ENCODE measurements at places on chromosomes 2 and 18.

DNA sequence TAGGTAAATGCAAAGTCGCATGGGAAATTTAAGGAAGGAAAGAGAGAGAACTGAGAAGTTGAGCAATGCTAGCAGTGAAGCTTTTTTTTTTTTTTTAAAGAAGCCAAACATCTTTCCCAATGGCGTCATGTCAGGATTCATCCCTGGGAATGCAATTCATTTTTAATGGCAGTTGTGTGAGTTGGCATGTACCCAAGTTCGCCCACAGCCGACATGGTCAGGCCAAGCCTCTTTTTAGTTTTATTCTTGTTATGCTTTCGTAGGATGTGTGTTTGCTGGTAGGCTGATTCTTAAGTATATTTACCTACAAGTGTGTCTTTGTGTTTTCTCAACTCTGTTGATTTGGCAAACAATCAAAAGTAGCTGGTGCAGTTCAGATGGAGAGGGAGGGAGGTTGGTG lies 127.6 kb upstream of the ITGA6 start:
- DNase-seq: no peak

DNA sequence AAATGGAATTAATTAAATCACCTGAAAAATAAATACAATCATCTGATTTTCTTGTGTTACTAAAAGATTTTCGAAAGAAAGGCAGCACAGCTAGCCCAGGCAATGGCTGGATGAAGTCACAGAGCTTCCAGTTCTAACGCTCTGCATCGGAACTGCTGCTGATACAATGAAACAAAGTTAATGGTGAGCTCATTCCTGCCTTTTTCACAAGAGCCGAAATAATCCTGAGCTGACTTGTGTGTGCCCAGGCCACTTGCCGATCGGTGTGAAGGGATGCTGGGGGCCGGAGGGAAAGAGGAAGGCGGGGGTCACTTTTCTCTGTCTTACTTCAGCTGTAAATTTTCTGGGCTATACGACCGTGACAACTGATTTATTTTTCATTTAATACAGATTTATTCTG lies 149.5 kb downstream of the INO80D start:
- no peak for DNase-seq

GRCh38 chr2:9397201-9397600 lies 26.1 kb downstream of the ITGB1BP1 start:
- DNase-seq: no peak

GRCh38 chr2:45237850-45238542 lies 228.7 kb upstream of the SIX2 start:
- DNase-seq: no peak

DNA sequence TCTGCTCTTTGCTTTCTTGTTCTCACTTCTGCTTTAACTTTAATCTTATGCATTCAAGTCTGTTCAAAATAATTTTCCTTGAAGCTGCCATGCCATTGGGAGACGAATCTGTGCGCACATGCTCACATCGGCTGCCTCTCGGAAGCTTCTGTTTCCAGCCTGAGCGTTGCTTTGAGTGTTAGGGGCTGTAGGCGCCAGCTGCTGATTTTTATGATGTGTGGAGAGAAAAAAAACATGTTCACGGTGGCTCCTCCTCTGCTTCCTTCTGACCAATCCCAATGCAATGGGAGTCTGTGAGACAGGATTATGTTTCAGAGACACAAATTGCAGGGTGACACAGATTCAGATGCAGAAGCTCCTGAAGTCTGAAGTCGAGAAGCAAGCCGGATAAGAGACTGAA lies at the start of gene MC4R:
Gene MC4R, minus strand, starts transcription at position 180 of the 400 bp plus-strand sequence. CDS start 426 bp downstream, outside the sequence.
- DNase-seq: no peak

- no peak for DNase-seq
Observed at GRCh38 chr2:12881952-12882351, 165.2 kb downstream of the TRIB2 start.

GRCh38 chr18:44682201-44682870 lies 1.6 kb downstream of the SETBP1 start:
- no peak for DNase-seq

DNA sequence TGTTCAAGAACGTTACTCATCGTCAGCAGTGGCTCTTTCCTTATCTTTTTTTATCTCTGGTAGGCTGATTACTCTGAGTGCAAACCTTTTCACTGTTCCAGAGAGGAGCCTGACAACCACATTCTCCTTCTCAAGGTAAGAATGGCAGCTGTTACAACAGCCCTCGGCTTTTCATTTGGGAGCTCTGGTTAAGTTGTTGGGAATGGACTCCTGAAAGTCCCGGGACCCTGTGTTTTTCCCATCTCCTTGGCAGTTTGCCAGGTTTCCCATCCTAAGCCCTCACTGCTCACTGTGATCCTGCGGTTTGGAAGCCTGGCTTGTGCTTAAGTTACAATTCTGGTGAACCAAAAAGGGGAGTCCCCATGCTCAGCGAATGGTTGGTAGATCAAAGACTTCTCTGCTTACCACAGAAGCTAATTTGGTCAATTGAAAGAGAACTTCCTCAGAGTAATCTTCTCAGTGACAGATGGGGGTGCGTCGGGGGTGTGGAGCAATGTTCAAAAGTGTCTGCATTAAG lies 122.3 kb downstream of the LYPD6B start:
- DNase-seq: peak; percentile 9

GRCh38 chr18:54558609-54559585 lies 32.1 kb upstream of the DYNAP start:
- DNase-seq: no peak

GRCh38 chr2:163564236-163564635 lies 171.6 kb downstream of the FIGN start:
- no peak for DNase-seq

DNA sequence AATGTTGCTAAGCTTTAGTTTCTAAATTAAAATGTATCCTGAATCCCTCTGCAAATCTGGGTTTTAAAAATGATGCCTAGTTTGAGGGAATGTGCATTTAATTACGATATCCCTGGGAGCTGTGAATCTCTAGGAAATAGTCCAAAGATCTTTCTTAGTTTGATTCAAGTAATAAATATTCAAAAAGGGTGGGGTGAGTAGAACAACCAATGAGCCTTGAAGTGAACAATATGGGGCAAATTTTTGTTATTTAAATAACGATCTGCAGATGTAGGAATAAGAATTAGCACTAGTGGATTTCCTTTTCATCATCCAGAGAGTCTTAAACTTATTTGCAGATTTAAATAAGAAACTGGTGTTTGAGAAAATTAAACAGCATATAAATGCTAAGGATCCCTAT lies 106.3 kb downstream of the ACVR1 start:
- DNase-seq: no peak

- no peak for DNase-seq
Observed at GRCh38 chr2:48504647-48505327, 25.2 kb upstream of the STON1 start.

DNA sequence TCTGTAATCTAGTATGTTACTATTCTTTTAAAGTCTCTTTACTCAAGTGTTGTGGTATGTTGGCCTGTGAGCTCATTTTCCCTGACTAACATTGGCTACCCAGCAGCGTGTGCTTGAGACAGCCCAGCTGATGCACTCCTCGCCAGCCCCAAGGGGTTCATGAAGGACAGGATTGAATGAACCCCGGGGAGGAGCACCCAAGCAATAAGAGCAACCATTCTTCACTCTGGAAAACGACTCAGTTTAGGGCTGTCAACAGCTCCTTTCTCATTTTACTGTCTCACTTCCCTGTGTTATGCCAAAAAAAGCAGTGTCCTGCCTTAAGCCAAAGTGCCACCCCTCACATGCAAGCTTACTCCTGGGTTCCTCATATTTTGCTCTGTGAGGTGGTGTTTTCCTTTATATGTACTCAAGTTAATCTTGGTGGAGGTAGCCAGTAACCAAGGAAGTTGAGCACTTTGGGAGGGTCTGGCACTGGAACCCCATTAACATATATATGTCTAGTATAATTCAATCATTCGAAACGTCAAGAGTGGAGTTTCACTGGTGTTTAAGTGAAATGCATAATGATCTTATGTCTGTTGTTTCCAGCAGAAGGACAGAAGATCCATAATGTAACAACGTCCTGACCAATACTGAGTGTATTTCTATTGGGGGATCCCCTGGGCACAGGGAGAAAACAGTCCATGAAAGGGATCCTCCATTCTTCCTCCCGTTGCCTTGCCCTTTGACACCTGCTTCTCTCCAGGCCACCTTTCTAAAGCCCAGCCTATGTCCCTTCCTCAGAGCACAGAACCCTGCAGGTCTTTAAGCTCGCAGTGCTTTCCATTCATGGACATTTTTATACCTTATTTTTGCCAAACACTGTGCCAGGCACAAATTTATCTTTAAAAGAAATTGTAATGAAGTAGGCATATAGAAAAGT lies 43.2 kb downstream of the ATIC start:
- no peak for DNase-seq

DNA sequence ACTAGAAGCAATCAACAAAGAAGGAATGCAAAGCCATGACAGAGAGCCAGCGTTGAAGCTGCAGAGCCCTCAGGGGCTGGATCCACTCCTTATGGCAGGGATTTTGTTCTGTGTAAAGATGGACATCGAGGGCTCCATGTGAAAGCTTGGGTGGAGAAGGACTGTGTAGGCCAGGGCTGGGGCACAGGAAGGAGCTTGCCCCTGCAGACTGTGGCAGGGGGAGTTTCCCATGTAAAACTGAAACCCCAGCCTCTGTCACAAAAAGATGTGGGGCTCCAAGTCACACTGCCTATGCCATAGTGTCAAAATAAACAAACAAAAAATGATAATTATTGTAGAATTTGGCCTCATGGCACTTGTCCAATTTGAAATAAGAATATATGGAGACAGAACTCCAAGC lies 408.7 kb upstream of the HS6ST1 start:
- DNase-seq: no peak

- DNase-seq: no peak
Observed at GRCh38 chr18:7626922-7627440, 59.9 kb downstream of the PTPRM start.

GRCh38 chr2:235566415-235566814 lies 72.6 kb downstream of the AGAP1 start:
- DNase-seq: no peak

DNA sequence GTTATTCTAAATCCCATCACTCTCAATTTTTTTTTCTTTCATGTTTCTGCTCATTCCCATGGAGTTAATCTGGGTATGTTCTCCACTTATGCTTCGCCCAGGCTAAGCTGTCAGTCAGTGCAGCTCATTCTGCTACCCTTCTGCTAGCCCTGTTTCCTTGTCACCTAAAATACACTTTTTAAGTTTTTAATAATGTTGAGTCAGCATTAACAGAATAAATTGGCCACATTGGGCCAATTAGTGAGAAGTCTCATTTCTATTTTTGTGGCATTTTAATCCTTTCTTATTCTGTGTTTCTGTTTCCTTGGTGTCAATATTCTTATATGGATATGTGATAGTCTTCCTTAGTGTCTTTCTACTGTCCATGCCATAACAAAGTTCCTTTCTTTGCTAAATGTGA lies 1126.2 kb downstream of the DPP10 start:
- DNase-seq: no peak

- DNase-seq: no peak
Observed at GRCh38 chr18:69752737-69753380, 194.8 kb downstream of the CD226 start.

DNA sequence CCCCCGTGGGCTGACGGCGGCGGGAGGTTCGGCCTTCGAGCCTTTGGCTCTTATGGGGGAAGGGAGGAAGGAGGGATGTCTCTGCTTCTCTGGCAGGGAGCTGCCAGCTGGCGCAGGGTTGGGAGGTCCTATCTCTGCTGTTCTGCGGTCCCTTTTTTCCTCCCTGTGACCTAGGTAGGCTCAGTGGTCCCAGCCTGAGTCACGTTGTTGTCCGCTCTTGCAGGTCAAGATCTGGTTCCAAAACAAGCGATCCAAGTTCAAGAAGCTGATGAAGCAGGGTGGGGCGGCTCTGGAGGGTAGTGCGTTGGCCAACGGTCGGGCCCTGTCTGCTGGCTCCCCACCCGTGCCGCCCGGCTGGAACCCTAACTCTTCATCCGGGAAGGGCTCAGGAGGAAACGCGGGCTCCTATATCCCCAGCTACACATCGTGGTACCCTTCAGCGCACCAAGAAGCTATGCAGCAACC lies 2.5 kb downstream of the DLX1 start:
- no peak for DNase-seq

- DNase-seq: no peak
Observed at GRCh38 chr2:142031656-142032055, 99.2 kb downstream of the LRP1B start.

DNA sequence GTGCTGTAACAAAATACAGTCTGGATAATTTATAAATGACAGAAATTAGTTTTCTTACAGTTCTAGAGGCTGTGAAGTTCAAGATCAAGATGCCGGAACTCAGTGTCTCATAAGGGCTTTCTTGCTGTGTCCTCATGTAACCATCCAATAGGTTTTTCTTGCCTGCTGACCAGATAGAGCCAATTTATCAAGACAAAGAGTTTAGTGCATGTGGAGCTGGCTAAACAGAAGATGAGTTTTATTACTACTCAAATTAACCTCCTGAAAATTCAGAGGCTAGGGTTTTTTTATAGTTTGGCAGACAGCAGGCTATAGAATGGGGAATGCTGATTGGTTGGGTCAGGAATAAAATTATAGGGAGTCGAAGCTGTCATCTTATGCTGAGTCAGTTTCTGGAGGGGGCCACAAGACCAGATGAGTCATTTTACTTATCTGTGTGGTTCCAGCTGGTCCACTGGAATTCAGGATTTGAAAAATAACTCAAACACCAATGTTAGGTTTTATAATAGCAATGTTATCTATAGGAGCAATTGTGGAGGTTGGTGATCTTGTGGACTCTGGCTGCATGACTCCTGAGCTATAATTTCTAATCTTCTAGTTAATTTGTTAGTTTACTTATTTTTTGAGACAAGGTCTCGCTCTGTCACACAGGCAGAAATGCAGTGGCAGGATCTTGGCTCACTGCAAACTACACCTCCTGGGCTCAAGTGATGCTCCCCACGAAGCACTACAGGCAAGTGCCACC lies 3.2 kb upstream of the PDK1 start:
- no peak for DNase-seq

- no peak for DNase-seq
Observed at GRCh38 chr2:72205504-72205881, 57.8 kb upstream of the CYP26B1 start.

DNA sequence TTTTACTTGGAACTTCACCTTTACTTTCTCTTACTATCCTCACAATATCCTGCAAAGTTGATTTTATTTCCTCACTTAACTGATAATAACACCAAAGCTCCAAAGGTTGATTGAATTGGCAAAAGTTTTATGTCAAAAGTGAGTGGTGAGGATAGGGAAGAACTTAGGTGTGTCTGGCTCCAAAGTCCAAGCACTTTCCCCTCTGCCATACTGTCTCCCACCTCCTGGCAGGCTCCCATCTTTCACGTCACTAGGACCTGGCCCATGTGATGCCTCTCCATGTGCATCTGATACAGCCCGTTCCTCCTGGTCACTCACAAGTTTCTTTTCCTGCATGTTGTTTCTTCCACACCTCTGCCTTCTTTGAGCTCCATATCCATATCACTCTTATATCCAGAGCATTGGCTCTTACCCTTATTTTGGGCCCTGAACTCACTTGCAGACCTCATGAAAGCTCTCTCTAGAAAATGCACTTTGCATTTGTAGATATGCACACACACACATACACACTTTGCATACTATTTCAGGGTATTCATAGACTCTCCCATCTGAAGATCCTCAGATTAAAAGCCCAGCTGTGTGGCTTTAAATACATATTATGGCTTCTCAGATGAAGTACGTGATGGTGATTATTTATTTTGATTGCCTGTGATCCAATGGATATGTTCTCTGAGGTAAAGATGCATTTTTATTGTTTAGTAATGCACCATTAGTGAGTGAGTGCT lies 12.3 kb downstream of the MEP1B start:
- no peak for DNase-seq

- no peak for DNase-seq
Observed at GRCh38 chr2:15832030-15832709, 108.2 kb upstream of the MYCN start.

Data from CD4-positive, alpha-beta T cell treated with Interferon alpha-2 for 1 hour (primary cell).